ENCODE measurements at places on chromosomes 7 and 10.

DNA sequence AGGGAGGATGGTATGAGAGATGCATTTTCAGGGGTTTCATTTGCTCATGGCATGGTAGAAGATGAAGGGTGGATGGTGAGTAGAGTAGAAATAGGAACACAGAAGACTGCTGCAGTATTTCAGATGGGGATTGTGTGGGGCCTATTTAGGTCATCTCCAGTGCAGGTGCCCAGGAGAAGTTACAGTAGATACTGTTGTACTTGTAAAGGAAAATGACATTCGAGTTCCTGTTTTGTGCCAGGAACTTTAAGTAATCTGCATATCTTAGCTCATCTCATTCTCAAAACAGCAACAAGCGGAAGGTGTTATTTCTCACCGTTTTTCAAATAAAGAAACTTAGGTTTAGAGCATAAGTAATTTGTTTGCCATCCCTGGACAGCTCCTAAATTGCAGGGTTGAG, 156.2 kb downstream of the AUTS2 start:
- no peak for DNase-seq

DNA sequence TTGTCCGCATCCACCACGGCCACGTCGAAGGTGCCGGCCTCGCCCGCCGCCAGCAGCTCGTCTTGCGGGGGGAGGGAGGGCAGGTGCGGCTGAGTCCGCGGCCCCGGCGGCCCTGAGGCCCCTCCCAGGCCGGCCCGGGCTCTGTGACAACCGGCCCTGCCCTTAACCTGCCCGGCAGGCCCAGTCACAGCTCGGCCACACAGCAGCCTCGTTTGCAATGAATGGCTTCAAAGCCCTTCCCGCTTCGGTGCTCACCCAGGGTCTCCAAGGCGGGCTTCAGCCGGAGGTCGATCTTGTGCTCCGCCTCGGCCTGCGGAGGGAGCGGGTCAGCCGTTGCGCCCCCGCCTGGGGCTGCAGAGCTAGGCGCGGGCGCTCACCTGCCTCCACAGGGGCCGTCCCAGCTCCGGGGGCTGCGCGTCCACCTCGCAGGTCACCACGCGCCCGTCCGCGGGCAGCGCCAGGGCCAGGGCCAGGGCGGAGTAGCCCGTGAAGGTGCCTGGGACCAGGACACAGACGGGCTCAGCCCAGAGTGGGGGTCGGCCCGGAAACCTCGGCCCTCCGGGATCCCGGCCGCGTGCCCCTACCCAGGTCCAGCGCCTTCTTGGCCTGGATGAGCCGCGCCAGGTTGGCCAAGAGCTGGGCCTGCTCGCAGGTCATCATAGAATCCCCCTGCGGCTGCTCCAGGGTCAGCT, 928 bp downstream of the COMTD1 start:
- no peak for DNase-seq

DNA sequence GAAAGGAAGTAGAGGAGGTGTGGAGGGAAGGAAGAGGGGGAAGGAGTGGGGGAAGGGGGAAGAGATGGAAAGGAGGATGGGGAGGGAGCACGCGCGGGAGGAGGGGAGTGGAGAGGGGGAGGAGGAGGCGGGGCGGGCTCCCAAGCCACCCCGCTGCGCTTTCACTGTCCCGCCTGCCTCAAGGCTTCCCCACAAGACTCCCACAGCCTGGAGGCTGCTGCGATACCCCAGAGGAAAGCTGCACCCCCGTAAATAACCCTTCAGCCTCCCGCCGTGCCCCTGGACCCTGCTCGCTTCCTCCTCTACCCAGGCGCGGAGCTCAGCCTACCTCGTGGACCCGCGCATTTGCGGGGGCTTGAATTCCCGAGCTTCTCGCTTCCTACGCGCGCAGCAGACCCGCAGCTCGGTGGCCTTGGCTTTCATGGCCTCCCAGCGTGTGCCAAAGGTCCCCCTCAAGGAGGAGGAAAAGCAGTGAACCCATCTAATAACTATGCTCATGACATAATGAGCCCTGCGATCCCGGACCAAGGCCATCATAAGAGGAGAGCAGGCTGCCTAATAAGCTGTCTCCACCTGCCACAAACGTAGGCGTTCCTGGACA, at the start of gene C10orf67:
TSS of gene C10orf67 (minus strand) at position 557 of the 601 bp plus-strand sequence. CDS start at position 534, 23 bp downstream.
- DNase-seq = no peak

GRCh38 chr7:83691095-83691494, 42.2 kb upstream of the SEMA3E start:
- DNase-seq = no peak

DNA sequence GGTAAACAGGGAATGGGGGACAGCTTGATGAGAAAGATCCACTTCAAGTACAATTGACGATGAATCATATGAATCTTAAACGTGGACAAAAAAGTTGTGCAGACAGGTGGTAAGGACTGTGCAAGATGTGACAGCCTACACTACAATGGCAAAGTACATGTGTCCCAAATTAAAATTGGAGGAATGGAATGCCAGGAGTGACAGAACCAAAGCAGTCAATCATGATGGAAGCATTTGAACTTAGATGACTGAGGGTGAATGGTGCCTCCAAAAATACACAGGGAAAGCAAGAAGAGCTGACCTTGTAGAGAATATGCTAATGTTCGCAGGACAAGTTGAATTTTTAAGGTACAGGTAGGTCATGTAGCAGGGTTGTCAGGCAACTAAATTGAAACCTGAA, 150.3 kb upstream of the WNT16 start:
- no peak for DNase-seq

- DNase-seq = no peak
Measured at GRCh38 chr10:80429521-80429973, 21.2 kb downstream of the PRXL2A start.

DNA sequence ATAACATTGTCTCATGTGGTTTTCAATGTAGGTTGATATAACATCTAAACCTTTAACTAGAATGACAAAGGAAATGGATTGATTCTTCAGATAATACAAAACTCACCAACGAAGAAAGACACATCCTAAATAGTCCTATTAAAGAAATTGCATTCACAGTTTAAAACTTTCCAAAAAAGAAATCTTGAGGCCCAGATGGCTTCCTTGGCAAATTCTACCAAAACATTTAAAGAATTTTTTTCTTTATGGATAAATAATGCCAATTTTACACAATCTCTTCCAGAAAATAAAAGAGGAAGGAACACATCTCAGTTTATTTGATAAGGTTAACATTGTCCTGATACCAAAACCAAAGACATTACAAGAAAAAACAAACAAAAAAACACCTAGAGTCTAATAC, 349.5 kb downstream of the CALN1 start:
- DNase-seq = no peak

DNA sequence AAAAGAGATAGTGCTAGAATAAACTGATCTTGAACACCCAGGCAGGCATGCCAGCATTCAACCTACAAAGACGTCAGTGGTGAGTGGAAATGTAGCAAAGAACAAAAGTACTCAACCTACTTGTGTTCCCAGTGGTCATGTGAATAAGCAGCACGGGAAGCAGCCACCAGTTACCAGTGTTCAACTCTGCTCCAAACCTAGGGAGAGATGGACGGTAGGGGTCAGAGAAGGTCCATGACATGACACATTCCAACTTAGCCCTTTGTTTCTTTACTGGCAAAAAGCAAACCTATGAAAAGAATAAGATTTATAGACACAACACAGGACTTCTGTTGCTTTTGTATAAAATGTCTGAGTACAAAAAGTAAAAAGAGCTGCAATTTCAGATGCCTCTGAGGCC, 511.4 kb downstream of the XPNPEP1 start:
- no peak for DNase-seq

DNA sequence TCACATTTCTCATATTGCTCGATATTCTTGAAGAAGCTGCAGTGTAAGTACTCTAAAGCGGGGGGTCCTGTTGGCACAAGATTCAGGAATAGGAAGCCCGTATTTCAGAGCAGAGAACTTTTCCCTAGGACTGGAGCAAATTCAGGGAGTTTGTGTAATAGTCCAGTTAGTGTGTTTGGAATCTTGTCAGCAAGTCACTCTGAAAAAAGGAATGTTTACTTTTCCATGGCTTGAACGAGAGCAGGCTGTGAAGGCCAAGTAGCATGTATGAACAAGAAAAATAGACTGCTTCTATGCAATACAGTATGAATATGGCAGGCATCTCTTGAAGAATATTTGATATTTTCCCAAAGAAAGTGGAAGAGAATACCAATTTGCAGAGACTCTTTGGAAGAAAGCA, 39.8 kb downstream of the CDC123 start:
- no peak for DNase-seq

GRCh38 chr10:119543814-119544642, 1.5 kb upstream of the RGS10 start:
- DNase-seq = no peak

GRCh38 chr10:44242826-44243225, 142.1 kb downstream of the CXCL12 start:
- DNase-seq = no peak

GRCh38 chr10:103720964-103721335, 134.4 kb downstream of the SH3PXD2A start:
- no peak for DNase-seq

GRCh38 chr10:49113741-49114141, 1.6 kb downstream of the VSTM4 start:
- no peak for DNase-seq

GRCh38 chr10:38118072-38118807, 24.1 kb downstream of the ZNF37A start:
- DNase-seq = no peak

DNA sequence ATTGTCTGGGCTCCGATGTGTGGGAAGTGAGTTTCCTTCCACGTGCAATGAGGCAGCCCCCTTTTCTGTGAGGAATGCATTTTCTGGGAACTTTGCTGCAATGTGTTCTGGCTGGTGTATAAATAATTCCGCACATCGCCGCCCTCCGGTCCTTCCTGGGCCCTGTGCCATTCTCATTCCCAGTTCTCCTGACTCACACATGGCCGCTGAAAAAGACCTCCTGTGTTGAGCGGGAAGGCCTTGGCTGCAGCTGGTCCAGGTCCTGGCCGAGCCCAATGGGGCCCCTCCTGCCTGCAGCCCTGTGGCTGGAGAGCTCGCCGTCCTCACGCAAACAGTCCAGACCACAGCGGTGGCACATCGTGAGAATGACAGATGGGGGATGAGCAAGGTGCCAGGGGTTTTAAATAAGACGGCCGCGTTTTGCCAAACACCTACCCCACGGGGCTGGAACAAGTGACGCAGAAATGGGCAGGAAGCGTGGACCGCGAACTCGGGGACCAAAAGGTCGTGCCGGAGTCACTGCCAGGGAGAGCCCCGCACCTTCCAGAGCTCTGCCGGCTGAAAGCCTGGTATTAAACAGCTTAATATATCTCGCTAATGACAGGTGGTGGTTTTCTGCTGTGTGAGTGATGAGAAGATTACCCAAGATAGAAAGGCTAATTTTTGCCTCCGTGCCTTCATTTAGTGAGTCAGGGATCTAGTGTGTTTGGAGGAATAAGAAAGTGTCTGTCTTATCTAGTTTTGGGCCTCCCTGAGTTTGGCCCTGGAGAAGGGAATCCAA, 37.0 kb downstream of the FAM20C start:
- DNase-seq = no peak

- DNase-seq = no peak
Measured at GRCh38 chr10:128063736-128064107, 62.5 kb downstream of the MKI67 start.

- no peak for DNase-seq
Measured at GRCh38 chr7:22607180-22607579, 107.2 kb upstream of the STEAP1B start.

- DNase-seq = no peak
Measured at GRCh38 chr7:135308583-135309327, 75.1 kb downstream of the STRA8 start.

DNA sequence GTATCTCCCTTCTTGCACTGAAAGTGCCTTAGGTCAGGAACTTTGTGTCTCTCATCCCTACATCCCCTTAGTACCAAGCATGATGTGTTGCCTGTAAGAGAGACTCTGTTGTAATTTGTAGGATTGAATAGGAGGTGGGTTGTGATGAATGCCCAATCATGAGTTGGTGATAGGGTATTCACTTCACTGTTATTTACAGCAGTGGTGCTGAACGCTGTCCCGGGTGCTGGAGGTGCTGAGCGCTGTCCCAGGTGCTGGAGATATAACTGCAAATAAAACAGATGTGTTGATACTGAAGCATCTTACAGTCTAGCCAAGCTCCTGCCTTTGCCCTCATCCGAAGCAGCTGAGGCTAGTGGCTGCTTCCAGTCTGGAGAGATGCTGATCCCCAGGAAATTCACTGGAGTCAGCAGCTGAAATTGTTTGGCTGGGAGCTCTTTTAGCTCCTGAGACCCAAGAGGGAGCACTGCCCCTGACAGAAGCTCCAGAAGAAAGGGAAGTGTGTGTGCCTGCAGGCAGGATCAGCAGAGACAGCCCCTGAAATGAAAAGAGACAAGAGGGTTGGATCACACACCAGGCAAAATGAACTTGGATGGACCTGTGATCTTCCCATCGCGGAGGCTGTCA, 183.4 kb downstream of the SORCS3 start:
- no peak for DNase-seq

DNA sequence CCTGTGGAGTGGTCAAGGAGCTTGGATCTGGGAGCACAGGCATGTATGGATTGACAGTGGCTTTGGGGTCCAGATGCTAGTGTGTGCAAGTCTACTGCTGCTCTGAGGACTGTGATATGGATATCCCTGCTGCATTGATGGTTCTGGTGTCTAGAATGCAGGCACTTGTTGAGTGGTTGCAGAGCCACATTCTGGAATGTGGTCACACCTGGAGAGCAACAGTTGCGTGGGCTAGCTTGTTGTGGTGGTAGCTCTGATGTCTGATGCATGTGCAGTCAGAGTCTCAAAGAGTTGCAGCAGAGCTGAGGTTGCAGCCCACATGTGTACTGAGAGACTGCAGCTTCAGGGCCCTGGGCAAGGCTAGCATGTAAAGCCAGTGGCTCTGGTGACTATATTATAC, 43.2 kb downstream of the CCDC7 start:
- no peak for DNase-seq

DNA sequence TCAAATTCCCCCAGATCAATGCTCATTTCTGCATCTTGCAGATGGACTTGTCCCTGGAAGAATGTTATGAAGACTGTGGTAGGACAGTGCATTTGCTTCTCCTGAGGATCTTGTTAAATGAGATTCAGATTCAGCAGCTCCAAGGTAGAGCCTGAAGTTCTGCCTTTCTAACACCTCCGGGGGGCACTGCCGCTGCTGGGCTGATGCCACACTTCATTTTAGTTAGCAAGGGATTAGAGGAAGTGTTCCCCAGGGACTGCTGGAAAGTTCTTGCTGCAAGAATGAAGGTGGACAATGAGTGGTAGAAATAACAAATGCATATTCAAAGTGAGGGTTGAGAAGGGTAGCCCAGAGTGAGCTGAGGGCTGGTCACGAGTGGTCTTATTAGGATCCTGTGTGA, 434.3 kb upstream of the AKR1E2 start:
- no peak for DNase-seq

GRCh38 chr10:130485236-130485957, 349.2 kb downstream of the GLRX3 start:
- DNase-seq = no peak
